ENCODE measurements at places on chromosomes 6 and 20.

DNA sequence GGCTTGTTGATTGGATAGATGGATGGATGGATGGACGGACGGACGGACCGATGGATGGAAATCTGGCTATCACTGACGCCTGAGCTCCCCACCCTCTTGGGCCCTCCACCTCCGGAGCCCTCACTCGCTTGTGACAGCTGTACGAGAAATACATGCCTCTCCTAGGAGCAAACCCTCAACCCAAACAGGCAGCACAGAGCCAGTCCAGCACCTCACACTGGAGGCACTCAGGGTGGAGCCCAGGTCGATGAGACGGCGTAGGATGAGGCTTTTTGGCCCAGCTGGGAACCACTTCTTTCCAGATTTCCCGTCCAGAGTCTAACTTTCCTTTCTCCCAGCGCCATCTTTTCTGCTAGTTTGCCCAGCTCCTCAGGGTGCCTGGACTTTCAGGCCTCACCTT is 2.7 kb upstream of the LY6G5C start:
- DNase-seq = no peak

- DNase-seq = no peak
Observed at GRCh38 chr6:28920281-28920680, 3.5 kb downstream of the TRIM27 start.

GRCh38 chr6:81384921-81385320 is 367.6 kb downstream of the TENT5A start:
- no peak for DNase-seq

GRCh38 chr6:124947971-124948451 is 14.2 kb upstream of the RNF217 start:
- DNase-seq = no peak

DNA sequence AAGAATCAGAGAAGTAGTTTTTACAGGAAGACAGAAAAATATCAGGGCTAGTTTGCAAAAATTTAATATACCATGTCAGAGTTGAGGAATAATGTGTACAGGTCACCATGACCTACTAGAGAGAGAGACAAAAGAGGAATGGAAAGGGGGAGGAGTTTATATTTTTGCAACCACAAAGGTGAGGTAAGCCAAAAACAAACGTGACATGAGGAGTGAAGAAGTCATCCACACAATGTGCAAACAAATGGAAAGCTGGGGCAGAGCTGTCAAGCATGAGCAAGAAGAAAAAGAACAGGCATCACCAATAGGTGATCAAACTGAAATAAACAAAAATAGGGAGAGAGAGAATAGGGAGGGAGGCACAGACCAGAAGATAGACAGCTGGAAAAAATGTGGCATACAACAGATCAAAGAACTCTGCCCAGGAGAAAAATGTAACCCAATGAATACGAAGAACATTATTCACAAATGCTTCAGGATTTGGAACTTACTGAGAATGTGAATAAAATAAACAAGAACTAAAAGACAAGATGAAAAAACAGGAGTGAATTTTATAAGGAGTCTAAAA is 15.5 kb downstream of the RARS2 start:
- DNase-seq = no peak

DNA sequence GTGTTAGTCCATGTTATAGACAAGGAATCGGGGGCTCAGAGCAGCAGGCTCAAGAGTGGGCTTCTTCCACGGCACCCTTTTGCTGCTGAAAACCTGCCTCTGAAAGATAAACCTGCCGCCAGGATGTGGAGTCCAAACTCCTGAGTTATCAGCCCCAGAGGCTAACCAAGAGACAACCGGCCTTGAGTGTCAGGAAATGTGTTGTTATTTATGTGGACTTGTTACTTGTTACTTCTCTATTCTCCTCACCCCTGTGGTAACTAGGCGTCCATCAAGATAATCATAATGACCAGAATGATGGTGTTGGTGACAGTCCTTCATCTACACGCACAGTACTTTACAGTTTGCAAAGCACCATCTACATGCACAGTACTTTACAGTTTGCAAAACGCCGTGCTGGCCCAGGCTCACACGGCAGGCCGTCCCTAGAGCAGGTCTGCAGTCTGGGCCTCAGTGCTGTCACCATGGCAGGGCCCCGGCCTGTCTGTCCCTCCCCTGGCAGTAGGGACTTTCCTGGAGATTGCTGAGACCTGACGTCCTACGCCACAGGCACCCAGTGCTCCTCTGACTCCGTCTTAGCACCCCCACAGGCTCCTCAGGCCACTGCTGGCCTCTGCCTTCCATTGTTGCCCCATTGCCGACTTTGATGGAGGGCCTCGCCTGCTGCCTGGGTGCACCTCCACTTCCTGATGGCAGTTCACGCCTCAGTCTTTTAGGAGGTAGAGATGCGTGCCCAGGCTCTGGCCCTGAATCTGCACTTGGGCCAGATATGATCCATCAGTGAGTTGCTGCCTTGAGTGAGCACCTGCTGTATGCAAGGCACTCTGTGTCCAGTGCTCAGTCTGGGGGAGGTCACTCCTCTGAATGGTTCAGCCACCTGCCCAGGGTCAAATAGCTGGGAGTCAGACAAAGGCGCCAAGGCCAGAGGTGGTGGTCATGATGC is 9.1 kb upstream of the BPIFB4 start:
- DNase-seq = no peak

- no peak for DNase-seq
Observed at GRCh38 chr20:58956078-58956477, 25.0 kb upstream of the NELFCD start.

- DNase-seq = no peak
Observed at GRCh38 chr6:135440087-135440792, 57.3 kb downstream of the AHI1 start.

DNA sequence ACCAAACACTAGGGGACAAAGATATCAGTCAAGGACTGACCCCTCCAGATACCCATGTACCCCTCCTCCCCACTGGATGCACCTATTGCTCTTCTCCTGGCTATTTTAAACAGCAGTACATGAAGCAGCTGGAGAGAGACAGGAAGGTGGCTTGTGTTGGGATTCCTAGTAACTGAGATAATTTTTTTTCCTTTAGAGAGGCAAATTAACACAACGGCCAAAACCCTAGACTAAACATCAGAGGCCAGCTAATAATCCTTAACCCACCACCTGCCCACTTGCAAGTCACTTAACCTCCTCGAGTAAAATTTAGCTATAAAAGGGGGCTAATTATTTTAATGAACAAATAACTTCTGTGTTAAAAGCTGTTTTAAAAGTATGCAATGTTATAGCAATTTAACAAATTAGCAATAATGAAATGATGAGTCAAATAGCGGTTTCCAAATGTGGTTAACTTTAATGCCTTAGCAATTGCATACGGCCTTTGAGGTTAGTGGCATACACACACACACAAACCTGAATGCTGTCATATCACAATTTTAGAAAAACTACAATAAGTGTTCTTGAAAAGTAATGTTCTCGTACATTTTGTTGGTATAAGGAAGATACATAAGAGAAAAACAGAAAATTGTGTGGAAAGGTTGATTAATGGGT is 151.7 kb downstream of the FRK start:
- no peak for DNase-seq

DNA sequence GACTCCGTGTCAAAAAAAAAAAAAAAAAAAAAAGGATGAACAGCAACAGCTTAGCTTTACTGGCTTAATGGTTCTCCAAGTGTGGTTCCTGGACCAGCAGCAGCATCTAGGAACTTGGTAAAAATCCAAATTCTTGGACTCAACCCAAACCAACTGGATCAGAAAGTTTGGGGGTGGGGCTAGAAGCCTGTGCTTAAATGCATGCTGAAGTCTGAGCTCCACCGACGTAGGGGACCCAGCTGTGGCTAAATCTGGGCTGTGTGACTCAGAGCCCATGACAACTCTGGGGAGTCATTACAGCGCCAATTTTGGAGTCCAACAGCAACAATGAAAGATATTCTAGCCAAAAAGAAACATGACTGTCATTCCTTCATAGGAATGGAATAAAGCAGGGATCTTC is 13.6 kb upstream of the CHD6 start:
- no peak for DNase-seq

- DNase-seq = no peak
Observed at GRCh38 chr6:157638779-157639178, 184.3 kb upstream of the SNX9 start.

- no peak for DNase-seq
Observed at GRCh38 chr20:47847884-47848485, 62.7 kb upstream of the SULF2 start.

- no peak for DNase-seq
Observed at GRCh38 chr20:58405504-58406291, 16.7 kb downstream of the VAPB start.

DNA sequence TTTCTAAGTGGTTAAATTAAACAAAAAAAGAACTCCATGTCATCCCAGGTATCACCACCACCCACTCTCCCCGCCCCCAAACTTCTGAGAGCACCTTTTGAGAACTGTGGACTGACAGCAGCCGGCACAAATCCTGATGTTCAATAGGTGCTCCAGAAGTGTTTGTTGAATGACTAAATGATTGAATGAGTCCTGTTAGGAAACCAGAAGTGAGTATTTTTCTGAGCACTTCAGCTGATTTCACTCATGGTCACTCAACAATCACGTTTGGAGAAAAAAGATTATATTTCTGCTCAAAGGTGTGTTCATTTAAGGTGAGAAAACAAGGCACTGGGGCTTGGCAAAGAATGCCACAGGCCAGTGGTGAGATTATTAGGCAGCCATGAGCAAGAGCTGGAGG is 6.2 kb upstream of the HNF4A start:
- no peak for DNase-seq

GRCh38 chr6:134607411-134607810 is 289.5 kb upstream of the SGK1 start:
- no peak for DNase-seq

DNA sequence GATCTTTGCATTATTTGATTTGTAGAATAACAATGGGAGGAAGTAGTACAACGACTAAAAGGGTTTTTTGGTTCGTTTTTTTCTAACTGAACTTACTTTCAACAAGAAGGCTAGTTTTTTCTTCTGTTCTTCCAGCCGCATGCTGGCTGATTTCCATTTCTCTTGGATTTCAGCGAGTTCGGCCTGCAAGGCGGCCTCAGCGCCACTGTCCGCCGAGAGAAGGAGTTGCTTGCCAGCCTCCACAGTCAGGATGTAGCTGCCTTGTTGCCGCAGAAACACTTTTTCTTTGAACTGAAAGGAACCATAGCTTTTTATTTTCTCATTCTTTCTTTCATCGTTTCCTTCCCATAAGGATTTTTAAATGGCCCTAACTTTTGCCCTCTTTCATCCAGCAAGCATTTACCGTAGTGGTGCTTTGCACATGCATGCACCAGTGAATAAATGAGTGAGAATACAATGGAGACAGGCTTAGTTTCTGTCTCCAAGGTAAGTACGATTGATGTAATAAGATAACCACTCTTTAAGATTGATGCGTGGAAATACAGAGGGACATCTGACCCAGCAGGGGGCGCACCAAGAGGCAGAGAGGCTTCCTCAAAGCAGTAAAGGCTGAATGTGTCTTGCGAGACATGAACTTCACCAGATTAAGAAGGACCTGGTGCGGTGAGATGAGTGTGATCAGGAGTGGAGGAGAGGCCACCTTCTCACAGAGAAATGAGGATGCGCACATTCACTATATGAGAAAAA is 398.8 kb downstream of the ESR1 start:
- DNase-seq = peak; percentile 3

DNA sequence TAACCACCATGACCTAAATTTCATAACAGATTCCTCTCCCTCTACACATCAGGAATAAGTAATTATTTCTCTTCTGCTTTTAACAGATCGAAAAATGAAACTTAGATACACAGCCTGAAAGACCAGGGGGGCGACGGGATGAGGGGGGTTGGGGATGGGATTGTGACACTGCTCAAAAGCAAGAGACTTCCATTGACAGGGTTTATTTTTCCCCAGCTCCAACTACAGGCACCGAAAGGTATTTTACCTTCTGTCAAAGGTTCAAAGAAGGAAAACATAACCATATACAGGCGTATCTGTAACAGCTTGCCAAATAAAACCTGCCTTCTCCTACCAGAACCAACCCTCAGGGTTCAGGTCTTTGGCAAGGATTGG is 1.3 kb downstream of the EPHA7 start:
- DNase-seq = no peak

DNA sequence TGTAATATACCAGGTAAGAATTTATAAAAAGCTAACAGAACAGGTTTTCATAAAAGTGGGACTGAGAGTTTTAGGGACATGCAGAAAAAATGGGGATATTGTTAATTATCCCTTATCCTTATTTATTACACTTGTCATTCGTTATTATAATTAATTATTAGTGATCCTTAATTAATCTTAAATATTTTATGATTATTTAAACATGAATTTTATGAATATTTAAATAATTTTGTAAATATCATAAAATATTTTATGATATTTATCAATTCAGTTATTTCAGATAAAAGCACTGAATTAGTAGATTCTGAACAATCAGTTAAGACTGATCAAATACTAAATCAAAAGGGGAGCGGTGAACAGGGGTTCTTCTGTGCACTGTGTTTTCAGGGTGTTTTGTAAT is 300.1 kb downstream of the PAX1 start:
- DNase-seq = no peak

DNA sequence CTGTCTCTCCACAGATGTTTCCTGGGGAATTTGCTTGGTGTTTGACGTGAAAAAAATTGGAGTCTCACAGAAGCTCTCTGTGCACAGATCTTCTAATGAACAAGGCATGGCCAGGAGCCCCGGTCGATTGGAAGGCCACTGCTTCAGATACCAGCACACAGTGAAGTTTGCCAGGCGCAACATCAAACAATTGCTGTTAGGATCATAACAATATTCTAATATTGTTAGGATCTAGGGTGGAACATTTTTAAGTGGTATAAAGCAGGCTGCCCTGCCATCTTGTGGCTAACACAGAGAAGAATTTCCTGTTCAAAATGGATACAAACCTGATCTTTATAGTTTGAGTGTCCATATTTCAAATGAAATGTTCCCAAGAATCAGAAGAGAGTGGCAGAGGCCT is 64.1 kb downstream of the C6orf118 start:
- DNase-seq = no peak

DNA sequence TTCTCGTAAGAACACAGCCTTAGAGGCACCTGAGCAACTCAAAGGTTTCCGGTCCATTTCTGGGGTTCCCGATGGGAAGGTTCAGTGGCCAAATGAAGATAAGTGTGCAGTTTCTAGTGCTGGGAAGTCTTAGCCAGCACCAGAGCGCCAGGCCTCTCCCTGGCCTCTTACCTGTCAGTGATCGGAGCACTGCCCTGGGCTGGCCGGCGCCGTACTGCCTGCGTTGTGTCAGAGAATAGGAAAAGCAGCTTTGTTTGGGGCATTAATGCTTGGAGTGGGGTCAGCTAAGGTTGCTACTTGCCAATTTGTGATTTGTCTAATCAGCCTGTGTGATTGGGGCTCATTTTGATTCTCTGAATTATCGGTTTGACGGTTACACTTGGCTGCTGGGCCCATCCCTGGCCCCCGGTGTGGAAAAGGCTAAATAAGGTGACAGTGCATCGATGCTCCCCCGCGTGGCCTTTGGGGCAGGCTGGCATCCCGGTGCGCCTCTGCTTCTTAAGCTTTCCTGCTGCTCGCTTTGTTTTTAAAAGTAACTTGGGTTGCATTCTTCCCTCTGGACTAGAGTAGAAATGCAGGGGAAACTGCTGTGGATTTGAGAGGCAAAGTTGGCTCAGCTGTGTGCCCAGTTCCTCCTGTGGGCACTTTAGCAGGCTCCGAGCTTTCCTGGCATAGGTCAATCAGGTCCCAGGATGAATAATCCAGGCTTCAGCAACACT is 51.8 kb downstream of the TCP11 start:
- DNase-seq = no peak

- peak; percentile 49 for DNase-seq
Observed at GRCh38 chr6:127420556-127420955, 38.6 kb downstream of the KIAA0408 start.
